ENCODE measurements at places on chromosomes 5 and 9. TPM values are rescaled to one million over a fixed set of nuclear protein-coding genes. Genes with fewer than 3 reads are reported as not detected.
A peak's percentile ranks its signal among the peaks of the same experiment; 100 is the strongest.

DNA sequence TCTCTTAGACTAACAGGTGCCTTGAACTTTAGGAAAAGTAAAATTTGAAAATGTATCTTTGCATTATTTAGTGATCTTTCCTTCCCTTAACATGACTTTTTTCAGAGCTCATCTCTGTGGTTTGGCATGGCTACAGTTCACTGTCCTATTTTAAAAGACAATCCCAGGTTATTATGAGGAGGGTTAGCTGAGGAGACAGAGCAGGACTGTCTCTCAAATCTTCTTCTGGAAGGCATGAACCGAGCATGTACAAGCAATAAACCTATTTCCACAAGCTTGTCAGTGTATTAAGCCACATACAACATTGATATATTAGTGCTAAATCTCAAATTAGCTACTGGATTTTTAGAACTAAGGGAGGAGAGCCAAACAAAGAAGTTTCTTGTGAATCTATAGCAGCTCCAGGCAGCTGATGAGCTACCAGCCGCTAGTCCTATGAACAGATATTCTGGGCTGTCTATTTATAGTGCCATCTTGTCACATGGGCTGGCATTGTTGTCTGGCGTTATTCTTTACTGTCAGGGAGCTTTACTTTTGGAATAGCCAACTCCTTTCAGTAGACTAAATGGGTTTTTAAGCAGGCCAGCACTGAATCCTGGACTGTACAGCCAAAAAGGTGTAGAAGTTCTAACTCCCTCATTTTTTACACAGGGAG lies 171.2 kb upstream of the ACTBL2 start:
- DNase-seq = no peak

DNA sequence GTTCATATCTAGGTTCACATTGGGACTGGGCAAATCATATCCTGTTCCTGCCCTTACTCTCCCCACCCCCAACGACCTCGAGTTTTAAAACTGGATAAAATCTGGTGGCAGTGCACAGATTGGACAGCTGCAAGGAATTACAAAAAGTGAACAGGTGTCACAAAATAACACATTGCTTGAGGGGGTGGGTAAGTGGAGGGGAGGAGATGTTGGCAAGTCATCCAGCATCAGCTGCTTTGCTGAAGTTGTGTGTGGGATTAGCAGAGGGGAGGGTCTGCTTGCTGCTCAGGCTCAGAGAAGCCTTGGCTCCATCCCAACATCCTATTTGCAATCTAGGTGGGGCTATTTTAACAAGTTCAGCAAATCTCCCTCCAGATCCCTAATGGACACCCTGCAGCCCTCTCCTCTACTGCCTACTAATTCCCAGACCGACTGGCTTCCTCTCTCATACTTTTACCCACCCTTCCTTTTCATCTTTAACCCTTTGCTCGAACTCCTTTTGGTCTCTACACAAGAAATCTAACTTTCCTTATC lies 39.8 kb upstream of the SLC24A2 start:
- no peak for DNase-seq

- no peak for DNase-seq
These were observed 9.4 kb downstream of the VDAC1 start for GRCh38 chr5:133995341-133995740.

DNA sequence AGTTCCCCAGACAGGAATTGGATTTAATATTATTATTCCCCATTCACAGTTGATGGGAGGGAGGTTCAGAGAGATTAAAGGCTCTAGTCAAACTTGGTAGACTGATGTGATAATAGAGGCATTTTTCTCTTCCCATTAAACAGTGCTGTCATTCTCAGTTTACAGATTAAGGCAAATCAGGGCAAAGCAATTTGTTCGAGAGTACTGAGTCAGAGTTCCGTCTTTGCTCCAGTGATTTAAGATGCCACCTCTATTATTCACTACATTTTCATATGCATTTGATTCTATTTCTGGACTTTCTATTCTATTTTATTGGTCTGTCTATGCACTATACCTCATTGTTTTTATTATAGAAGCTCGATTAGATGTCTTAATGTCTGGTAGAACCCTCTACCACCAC lies 201.0 kb upstream of the RAI14 start:
- no peak for DNase-seq

Gene DCTN3
- 79.2 TPM for total RNA-seq

GRCh38 chr9:107504585-107505455 lies 15.3 kb upstream of the KLF4 start:
- no peak for DNase-seq

DNA sequence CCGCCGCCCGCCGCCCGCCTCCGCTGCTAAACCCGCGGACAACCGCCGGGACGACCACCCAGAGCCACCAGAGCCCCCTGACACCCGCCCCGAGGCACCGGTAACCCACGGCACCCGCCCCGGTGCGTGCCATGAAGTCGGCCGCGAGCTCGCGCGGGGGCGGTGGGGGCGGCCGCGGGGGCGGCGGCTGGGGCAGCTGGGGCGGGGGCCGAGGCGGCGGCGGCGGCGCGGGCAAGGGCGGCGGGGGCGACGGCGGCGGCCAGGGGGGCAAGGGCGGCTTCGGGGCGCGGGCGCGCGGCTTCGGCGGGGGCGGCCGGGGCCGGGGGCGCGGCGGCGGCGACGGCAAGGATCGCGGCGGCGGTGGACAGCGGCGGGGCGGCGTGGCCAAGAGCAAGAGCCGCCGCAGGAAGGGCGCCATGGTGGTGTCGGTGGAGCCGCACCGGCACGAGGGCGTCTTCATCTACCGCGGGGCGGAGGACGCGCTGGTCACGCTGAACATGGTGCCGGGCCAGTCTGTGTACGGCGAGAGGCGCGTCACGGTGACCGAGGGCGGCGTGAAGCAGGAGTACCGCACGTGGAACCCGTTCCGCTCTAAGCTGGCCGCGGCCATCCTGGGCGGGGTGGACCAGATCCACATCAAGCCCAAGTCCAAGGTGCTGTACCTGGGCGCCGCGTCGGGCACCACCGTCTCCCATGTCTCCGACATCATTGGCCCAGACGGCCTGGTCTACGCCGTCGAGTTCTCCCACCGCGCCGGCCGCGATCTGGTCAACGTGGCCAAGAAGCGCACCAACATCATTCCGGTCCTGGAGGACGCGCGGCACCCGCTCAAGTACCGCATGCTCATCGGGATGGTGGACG lies 499 bp downstream of the FBLL1 start:
- DNase-seq = peak; percentile 5

DNA sequence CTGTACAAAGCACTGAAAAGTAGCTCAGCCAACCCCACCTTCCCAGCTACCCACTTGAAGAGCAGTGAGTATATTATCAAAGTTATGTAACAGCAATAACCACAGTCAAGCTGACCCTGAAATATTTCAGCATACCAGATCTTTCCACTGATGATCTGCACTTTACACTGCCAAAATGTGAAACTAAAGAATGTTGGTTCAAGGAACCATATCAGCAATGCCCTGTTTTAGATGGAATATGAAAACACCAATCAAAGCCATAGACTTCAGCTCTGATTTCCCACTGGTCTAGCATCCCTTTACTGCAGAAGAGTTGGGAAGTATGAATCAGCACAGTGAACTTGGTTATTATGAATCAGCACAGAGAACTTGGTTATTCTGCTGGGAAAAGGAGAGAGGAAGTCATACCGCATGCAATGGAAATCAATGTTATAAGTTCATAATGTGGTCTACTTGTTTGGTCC lies 20.0 kb downstream of the CEMIP2 start:
- no peak for DNase-seq

DNA sequence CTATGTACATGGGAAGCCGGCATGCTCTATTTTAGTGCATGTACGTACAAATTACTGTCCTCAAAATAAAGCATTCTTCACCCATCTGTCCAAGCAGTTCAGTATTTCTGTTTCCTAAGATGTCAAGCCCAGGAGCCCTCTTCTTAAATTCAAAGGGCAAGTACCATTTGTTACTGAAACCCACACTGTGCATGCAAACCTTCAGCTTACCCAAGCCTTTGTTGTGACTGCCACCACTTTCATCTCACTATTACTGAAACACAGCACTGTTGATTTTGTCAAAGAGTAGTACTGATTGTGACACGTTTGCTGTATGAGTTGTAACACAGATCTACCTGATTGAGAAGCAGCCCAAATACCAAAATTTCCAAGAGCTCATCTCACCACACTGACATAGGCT lies 390.4 kb upstream of the IZUMO3 start:
- DNase-seq = no peak

Gene MCTP1
- total RNA-seq = 1.2 TPM

GRCh38 chr9:135077497-135078200 lies 9.8 kb upstream of the OLFM1 start:
- no peak for DNase-seq

DNA sequence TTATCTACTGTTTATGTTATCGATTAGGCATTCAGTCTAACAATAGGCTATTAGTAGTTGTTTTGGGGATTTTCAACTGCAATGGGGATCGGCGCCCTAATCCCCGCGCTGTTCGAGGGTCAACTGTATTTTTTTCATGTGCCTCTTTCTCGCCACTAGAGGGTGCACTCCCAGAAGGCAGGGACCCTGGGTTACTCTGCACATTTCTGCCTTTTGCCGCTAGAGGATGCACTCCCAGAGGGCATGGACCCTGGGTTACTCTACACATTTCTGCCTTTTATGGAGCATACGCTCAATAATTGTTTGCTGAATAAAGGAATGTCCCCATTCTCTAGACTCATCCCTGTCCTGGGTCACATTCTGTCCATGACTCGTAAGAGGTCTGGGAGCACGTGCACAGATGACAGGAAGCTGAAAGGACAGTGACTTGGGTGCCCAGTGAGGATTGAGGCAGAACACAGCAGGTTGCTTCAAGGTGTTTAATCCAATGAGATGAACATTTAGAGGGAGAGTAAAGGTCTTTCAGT lies 27.9 kb upstream of the RECK start:
- DNase-seq = peak; percentile 74

GRCh38 chr9:76433406-76433805 lies 25.6 kb upstream of the GCNT1 start:
- no peak for DNase-seq

DNA sequence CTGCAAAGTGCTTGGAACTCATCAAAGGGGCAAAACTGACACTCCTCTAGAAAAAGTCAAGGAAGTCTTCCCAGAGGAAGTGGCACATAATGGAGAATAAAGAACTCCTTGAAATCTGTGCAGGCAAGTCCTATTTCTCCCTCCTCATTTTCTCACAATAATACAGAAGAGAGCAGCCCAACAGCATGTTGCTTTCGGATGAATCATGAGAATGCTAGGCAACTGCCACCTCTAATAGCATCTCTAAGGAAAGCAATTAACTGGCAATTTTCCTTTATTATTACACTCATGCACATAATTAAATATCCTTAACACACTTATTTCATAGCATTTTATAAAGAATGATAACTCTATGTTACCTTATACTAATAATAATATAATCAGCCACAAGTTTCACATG lies 122.2 kb upstream of the PTGER4 start:
- no peak for DNase-seq

Gene PCDHA11
- not detected for total RNA-seq

DNA sequence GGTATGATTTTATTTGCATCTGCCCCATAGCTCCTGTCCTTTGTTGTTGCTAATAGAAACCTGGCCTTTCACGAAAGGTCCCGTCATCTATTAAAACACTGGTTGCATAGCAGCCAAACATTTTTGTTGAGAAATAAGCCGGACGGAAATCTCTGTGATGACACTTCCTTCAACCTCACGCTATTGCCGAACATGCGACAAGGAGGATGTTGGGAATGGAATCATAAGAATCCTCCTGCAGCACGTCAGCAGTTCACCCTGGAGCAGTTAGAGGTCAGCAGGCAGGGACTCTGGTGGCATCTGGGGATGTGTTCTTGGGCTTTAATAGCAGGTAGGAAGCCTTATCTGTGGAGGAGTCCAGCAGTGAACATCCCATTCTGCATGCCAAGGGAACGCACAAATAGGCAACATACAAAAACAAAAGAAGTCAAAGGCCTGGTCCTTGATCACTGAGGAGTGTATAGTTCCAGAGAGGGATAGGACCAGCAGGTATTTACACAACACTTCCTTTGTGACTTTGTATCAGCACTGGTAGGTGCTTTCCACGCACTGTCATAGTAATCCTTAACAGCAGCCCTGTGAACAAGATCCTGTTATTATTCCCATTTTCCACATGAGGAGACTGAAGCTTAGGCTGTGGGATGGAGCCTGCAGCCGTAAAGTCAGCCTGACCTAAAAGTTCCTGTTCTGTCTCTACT lies 33.4 kb downstream of the ARHGAP26 start:
- DNase-seq = no peak

Gene MYORG
- total RNA-seq = 1.7 TPM

Data from activated T-cell treated with anti-CD3 and anti-CD28 coated beads, Interleukin-2, amount 50 U/mL, for 72 hours (primary cell).